ENCODE measurements at places on chromosomes 3 and 15.

DNA sequence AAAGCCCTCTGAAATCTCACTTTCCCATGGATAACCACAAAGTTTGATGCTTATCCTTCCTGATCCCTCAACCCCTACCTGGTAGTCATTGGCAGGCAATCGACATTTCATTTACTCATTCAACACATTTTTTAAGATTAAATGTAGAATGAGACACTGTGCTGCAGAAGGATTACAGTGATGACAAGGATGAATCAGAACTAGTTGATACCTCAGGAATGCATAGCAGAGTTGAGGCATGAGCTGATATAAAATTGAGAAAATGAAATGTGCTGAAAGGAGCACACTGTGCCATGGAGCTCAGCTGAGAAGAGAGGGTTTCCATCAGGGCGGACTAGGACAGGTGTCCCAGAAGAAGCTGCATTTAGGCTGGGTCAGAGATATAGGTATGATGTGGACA is 48.9 kb upstream of the ACTL6A start:
- no peak for DNase-seq

- no peak for DNase-seq
Measured at GRCh38 chr15:101200181-101200580, 51.7 kb downstream of the CHSY1 start.

GRCh38 chr3:90128391-90128790 is 1021.0 kb downstream of the EPHA3 start:
- no peak for DNase-seq

GRCh38 chr15:83510001-83510400 is 62.9 kb downstream of the SH3GL3 start:
- DNase-seq, result no peak

- DNase-seq, result no peak
Measured at GRCh38 chr3:41684797-41685735, 276.8 kb downstream of the ULK4 start.

DNA sequence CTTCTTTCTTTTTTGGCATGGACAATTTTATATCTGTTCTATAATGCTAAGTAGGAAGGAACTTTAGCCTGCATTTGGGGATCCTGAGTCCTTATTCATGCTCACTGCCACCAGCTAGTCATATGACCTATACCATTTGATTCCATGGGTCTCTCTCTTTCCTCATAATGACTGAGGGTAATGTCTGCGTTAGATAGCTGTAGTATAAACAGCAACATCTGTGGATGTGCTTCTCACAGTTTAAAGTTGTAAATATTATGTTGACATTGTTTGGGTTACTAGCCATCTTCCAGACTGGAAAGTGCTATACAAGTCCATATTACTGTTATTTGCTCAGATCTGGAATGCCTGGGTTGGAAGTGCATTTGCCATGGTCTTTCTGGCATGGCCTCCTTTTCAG is 274.9 kb upstream of the SEMA6D start:
- DNase-seq, result no peak

DNA sequence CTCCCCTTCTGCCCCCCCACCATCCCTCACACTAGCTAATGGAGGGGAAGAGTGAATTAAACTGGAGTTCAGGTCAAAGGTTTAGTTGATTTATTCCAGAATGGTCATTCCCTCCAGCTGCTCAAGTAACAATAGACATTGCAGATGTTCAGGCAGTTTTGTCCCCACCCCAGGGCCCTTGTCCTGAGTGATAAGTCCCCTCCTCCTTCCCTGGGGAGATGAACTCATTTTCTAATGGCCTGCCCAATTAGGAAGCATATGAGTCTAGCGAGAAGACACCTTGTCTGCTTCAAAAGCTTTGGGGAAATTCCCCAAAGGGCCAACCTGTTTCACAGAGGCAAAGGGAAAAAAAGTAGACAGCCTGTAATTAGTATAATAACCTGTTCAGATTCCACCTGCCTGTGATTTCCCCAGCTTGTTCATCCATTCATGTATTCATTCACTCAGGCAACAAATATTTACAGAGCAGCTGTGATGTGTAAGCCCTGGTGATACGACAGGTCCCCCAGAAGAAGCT is 165.3 kb downstream of the SHQ1 start:
- DNase-seq, result no peak

GRCh38 chr3:46186471-46187340 is 21.4 kb downstream of the CCR1 start:
- no peak for DNase-seq

GRCh38 chr15:89175617-89176191 is 45.7 kb downstream of the RLBP1 start:
- DNase-seq, result no peak

DNA sequence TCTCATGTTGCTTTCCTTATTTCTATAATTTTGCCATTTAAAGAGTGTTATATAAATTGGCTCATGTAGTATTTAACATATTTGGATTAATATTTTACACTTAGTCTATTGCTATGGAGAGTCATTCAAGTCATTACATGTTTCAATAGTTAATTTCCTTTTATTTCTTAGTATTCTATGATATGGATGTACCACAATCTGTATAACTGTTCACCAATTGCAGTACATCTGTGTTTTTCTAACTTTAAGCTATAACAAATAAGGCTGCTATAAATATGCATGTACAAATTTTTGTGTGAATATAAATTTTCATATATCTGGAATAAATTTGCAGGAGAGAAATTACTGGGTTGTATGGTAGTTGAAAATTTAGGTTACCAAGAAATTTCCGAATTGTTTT is 993.4 kb downstream of the NAALADL2 start:
- no peak for DNase-seq

- no peak for DNase-seq
Measured at GRCh38 chr3:80676866-80677265, 909.1 kb upstream of the ROBO1 start.

- no peak for DNase-seq
Measured at GRCh38 chr3:24573576-24573975, 78.9 kb upstream of the THRB start.

DNA sequence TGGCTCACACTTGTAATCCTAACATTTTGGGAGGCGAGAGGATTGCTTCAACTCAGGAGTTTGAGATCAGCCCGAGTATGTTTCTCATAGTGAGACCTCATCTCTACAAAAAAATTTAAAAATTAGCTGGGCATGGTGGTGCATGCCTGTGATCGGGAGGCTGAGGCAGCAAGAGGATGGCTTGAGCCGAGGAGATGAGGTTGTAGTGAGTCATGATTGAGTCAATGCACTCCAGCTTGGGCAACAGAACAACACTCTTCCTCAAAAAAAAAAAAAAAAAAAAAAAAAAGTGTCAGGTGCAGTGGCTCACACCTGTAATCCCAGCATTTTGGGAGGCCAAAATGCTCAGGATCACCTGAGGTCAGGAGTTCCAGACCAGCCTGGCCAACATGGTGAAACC is 2.4 kb downstream of the RPL39L start:
- no peak for DNase-seq

DNA sequence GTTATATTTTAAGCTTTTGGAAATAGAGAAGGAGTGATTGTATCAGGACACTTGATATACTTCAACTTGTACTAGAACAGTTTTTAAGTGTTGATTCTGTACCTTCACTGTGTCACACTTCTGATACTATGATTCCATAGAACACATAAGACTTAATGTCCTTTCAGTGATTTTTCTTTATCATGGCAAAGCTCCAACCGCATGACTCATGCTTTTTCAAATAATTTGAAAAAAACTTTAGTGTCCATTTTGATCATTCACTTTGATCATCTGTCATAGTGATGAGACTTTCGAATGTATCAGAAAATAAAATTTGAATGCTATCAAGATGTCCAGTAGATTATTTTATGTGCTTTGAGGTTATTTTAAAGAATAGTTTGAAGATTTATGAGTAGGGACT is 32.0 kb downstream of the AP4E1 start:
- no peak for DNase-seq

DNA sequence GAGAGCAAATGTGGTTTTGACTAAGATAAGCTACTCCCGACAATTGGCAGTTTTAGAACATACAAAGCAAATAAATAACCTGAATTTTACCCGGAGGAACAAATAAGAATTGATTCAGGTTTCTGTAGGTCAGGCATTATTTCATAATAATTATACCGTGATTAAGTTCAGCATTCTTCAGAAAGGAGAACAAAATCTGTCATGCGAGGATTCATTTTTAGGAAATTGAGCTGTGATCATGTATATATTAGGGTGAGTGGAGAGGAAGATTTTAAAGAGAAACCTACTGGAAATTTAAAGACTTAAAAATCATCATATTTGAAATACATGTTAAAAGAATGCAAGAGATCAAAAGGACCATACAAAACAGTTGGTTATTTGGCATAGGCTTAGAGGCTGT is 20.5 kb downstream of the ZNF609 start:
- DNase-seq, result no peak

GRCh38 chr3:11168406-11168805 is 14.1 kb downstream of the HRH1 start:
- no peak for DNase-seq

GRCh38 chr3:171984883-171985282 is 54.5 kb upstream of the FNDC3B start:
- no peak for DNase-seq

- no peak for DNase-seq
Measured at GRCh38 chr3:149460117-149460516, 14.4 kb upstream of the TM4SF4 start.

- DNase-seq, result peak; percentile 53
Measured at GRCh38 chr3:11719406-11720303, 75.9 kb upstream of the VGLL4 start.

DNA sequence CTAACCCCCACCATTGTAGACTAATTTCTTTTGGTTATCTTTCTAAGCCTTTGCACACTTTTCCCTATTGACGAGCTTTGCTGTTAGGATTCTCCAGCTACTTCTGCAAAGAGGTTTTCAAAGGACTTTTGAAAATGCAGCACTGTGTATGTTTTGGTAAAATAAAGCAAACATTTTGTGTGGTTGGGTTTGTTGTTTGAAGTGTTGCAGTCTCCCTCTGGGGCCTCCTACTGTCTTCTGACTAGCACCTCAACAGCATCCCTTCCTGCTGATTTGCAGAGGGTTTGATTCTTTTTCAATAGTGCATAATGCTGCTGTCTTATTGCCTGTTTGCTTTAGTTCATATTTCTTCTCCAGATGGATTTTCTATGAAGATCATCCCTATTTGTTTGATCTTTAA is 775.1 kb upstream of the CFAP20DC start:
- DNase-seq, result no peak

GRCh38 chr15:25869701-25870100 is 6.6 kb upstream of the ATP10A start:
- no peak for DNase-seq

DNA sequence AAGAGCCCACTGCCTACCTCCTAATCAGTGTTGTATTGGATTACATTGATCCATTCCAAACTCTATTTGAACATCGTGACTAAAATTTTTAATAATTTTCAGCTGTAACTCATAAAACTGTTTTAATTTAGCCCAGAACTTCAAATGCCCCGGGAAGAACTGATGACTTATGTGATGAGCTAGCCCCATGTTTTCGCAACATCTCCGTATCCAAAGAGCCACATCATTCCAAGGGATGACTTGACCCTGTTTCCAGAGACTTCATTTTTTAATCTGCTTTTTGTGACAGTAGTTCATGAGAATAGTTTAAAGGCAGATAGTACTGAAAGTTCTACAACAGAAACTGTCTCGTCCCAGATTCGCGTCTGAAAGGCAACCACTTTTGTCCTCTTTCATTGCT is 97.4 kb downstream of the STAC start:
- no peak for DNase-seq

- DNase-seq, result no peak
Measured at GRCh38 chr3:106809623-106810299, 567.5 kb upstream of the CCDC54 start.

DNA sequence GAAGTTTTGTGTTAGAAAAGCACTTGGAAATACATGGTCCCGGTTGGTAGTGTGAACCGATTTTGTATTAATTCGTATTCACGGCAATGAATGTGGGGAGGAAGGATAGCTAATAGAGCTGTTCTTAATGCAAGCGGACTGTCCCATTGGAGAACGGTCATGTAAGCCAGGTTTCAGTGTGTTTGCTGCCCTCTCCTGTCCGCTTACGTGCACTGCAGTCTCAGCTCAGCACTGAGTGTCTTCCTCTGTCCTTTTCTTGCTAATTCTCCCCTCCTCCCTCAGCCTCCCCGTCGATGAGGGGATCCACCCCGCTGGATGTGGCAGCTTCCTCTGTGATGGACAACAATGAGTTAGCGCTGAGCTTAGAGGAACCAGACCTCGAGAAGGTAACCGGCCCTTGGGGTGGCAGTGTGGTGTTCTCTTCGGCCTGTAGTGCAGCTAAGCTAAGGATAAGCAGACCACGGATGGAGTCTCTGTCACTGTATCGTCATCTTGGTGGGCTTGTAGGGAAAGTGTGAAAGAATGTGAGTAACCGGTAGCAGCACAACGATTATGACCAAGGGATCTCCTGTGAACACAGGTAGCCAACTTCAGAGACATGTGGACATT is 267.5 kb upstream of the CHRM5 start:
- peak; percentile 33 for DNase-seq

DNA sequence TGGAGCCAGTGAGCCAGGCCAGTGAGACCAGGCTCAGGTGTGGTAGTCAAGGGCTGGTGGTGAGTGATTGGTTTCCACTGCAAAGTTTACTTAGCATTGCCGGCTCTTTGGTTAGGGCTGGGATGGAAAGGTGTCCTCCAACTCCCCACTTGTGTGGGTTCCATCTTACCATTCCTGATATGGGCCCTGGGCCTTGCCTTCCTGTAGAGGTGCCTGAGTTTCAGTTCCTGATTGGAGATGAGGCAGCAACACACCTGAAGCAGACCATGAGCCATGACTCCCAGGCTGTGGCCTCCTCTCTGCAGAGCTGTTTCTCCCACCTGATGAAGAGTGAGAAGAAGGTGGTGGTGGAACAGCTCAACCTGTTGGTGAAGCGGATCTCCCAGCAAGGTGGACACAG is 3.1 kb downstream of the MPI start:
- DNase-seq, result no peak

- DNase-seq, result no peak
Measured at GRCh38 chr3:194879991-194880939, 194.6 kb downstream of the FAM43A start.

DNA sequence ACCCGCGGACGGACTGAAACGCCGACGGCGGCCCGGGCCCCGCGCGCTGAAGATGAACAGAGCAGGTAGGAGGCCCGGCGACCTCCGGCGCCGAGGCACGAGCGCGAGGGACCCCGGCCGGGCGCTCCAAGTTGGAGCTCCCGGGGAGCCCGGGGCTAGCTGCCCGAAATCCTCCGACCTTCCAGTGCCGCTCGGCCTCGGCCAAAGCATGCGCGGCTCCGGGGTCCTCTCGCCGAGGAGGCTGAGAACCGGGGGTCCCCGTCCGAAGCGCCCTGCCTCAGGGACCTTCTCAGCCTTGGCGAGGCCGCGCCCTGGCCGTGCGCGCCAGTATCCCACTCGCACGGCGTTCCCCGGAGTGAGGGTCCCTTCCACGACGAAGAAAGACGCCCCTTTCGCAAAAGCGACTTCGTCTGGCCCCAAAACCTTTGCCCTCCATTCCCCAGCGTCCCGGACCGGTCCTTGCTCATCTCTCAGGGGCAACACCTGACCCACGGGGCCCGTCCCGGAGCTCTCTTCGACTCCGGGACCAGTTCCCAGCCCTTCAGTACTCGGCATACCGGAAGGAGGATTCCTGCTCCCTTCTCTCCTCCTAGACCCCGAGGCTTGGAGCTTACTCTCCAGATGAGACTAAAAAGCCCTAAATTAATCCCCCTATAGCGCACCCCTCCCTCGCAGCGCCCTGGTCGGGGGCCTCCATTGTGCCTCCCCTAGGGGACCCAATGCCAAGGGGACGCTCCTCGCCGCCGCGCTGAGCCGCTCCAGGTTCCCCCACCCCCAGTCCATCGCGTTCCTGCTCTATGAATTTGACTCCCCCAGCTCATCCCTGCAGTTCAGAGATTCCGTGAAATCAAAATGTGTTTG is 7.7 kb upstream of the FGD5 start:
- no peak for DNase-seq

Data from stimulated activated CD4-positive, alpha-beta T cell treated with anti-CD3 and anti-CD28 coated beads, TNF-alpha, amount 100 ng/mL, for 4 hours (primary cell).